Fibroblast of villous mesenchyme (primary cell): ENCODE measurements at places on chromosomes 11 and 22. TPM values are rescaled to one million over a fixed set of nuclear protein-coding genes. Genes with fewer than 3 reads are reported as not detected.

TPH1 gene
- under 0.01 TPM in 2 replicates for total RNA-seq

APOL6 gene
- 33.8 and 39.3 TPM in 2 replicates for total RNA-seq

LDLRAD3 gene
- total RNA-seq, result 2.6 and 3.9 TPM in 2 replicates

SCARF2 gene
- total RNA-seq, result 15.5 and 26.4 TPM in 2 replicates

ANKK1 gene
- total RNA-seq, result under 0.01 TPM in 1 of 2 replicates, not detected in the other

DNA sequence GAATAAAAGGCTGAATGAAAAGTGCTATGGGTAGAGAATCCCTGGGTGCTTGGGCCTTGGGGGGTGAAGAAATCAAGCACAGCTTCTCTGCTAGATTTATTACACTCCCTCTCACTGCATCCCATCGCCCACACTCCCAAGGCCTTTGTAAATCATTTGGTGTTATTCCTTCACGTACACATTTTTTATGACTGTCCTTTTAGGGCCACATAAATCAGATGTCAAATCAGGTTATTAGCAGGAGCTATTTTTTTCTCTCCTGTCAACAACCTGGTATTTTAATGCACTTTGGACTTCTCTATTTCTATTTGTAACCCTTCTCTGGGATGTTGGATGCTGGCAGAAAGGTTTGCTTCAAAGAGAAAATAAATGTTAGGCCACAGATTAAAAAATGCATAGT, 408.8 kb downstream of the INSC start:
- DNase-seq, result no peak

DNA sequence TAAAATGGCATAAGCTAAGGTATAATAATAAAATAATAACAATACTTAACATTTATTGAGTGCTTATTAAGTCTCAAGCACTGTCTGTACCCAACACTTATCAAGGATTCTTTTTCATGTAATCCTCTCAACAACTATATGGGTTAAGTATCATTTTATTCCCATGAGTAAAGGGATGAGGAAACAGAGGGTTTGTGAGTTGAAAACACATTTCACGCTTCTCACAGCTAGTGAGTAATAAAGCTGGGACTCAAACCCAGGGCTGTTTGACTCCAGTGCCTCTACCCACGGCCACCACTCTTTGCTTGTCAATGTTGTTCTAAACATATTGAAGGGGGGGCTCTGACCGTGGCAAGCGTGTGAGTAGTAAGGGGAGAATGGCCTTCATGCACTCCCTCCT, 8.7 kb downstream of the CD3E start:
- no peak for DNase-seq

DNA sequence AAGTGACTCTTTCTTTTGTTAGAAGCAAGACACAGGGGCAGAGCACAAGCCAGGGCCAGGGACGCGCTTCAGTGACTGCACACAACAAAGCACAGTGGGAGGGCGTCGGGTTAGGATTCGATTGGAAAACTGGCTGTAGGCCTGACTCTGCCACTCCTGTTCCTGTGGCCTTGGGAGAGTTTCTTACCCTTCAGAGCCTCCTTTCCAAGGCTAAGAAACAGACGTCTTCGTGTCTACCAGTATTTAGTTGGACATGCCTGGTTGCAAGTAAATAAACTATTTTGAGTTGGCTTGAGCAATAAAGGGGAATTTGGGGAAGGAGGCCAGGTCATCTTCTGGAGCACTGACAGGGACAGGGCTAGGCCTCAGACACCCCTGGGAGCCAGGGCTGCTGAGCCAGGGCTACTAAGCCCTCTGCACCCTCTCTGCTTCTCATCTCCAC, 549.1 kb downstream of the INSC start:
- no peak for DNase-seq

- DNase-seq, result no peak
These were observed 120.7 kb downstream of the CCDC81 start for GRCh38 chr11:86495351-86495750.

DNA sequence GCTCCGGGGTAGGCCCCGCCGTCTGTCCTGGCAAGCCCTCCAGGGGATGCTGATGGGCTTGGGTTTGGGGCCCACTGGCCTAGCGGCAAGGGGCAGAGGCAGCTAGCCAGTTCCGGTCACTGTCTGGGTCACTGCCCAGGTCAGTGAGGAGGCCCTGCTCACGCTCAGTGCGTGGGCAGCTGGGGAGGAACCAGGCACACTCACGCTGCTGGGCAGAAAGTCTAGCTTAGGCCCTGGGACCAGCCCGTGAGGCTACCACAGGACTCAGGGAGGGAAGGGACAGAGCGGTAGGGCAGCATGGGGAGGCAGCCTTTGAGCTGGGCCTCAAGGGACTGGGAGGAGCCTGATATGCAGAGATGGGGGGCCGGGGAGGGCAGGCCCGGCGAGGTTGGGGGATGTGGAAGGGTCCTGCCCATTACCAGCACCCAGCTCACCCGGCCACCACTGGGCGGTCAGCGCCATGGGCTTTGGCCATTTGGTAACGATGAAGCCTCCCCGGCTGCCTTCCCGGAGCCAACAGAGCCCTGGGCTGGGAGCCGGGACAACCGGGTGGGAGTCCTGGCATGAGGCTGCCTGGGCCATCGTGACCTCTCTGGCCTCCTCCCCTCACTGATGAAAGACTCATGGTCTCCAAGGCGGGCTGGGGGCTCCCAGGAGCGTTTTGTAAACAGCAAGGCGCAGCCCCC, 14.2 kb downstream of the SHISAL1 start:
- no peak for DNase-seq

- no peak for DNase-seq
These were observed 15.3 kb downstream of the IL18BP start for GRCh38 chr11:72013765-72014711.

GRCh38 chr11:12195768-12196167, 85.4 kb downstream of the MICAL2 start:
- DNase-seq, result no peak

GRCh38 chr11:109940816-109941215, 152.4 kb upstream of the ZC3H12C start:
- peak; percentile 80 for DNase-seq
